ENCODE measurements at places on chromosomes 1 and 21. TPM values are rescaled to one million over a fixed set of nuclear protein-coding genes. Genes with fewer than 3 reads are reported as not detected.

DNA sequence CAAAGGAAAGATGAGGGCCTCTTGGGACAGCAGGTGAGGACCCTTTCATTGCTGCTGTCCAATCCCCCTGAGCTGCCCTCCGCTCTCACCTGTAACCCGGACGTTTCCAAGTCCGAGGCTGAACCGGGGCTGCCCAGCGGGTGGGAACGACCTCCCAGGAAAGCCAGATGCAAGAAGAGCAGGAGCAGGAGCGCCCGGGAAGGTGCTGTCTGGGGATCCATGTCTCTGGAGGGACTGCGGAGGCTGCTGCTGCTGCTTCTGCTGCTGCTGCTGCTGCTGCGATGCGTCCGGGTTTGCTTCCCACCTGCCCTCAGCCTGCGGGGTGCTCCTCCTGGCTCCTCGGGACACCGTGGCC is at the start of gene NPPB:
Gene NPPB (minus strand): TSS at position 333 of the 355 bp plus-strand sequence. CDS start 112 bp downstream, at position 221.
- no peak for DNase-seq

- DNase-seq, result no peak
Measured at GRCh38 chr1:24108334-24109165, 3.4 kb downstream of the MYOM3 start.

GRCh38 chr1:51313268-51313852 is 17.0 kb downstream of the TTC39A start:
- peak; percentile 49 for DNase-seq

DNA sequence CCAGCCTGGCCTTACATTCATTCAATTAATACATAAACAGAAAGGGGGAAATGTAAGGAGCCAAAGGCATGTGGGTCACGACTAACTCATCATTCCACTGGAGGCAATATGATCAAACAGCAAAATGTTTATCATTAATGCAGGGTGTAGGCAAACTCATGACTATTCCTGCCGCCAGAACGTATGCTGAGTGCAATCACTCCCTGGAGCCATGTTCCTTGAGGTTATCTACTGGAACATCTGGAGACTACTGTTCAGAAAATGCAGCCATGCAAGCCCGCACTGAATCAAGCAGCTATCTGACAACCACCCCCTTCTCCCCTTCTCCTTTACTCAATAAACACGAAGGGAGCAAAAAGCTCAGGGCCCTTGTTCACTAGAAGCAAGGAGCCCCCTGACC is 267.6 kb downstream of the COL11A1 start:
- DNase-seq, result no peak

- DNase-seq, result no peak
Measured at GRCh38 chr1:211532088-211532444, 40.1 kb upstream of the RD3 start.

- no peak for DNase-seq
Measured at GRCh38 chr1:100122177-100122576, 10.6 kb downstream of the SASS6 start.

- DNase-seq, result peak; percentile 22
Measured at GRCh38 chr1:81549588-81550127, 251.1 kb upstream of the ADGRL2 start.

DNA sequence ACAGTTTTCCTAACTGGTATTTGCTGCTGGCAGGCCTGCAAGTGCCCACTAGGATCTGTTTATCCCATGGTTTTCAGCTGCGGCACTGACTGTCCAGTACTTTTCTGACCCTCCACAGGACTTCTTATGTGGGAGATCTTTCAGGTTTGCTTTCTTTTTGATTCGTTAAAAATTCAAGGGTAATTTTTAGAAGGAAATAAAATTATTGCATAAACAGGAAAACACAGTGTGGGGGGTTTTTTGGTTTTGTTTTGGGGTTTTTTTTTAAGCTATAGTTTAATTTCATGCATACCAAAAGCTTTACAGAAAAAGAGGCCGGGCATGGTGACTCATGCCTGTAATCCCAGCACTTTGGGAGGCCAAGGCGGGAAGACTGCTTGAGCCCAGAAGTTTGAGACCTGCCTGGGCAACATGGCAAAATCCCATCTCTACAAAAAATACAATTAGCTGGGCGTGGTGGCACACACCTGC is 3.6 kb downstream of the NIBAN1 start:
- no peak for DNase-seq

GRCh38 chr1:220149742-220150141 is 55.8 kb downstream of the IARS2 start:
- DNase-seq, result no peak

GRCh38 chr1:51981555-51981954 is 8.9 kb downstream of the RAB3B start:
- DNase-seq, result no peak

DNA sequence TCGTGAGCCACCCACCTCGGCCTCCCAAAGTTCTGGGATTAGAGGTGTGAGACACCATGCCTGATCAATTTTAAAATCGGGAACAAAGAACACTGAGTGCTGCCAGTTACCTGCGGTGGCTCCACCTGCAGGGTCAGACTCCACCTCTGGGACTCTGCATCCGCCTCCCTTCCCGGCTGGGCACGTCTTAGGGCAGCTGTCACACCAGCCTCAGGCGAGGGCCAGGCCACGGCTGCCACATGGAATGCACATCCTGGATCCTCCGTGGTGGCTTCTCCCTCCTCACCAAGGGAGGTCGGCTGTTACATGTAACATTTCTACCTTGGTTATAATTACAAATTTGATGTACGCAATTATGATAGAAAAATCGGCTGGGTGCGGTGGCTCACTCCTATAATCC is 5.9 kb upstream of the MXRA8 start:
- no peak for DNase-seq

DNA sequence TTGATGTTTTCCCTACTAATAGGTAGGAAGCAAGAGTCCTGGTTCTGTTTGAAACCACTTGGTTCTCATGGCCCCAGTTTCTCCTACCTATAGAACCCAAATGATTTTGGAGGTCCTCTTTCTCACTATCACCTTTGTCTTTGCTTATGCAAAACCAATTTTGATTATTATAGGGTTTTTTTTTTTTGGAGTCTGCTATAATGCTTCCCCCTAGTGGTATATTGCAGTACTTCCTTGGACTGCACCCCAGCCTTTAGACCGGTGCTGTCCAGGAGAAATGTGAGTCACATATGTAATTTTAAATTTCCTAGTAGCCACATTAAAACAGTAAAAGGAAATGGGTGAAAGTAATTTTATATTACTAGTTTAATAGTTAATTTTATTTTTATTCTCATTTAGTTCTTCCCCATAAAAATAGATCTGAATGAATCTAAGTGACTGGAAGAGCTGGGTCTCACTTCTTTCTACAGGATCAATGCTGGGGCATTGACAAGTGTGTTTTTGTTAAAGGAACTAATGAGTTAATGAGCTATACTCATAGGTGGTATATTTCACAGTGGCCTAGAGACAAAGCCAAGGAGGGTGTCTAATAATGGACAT is 10.6 kb downstream of the FCMR start:
- peak; percentile 67 for DNase-seq

Gene DRAM2
- 63.1 TPM for total RNA-seq

Gene BACE2
- 502 TPM for total RNA-seq

Gene CD101
- total RNA-seq, result not detected

Gene CACNA1S
- total RNA-seq, result 0.05 TPM

Gene CGN
- 2.7 TPM for total RNA-seq

Gene SPRR2B
- total RNA-seq, result not detected

Data from SK-MEL-5 (cell line).